Stimulated activated CD4-positive, alpha-beta T cell treated with anti-CD3 and anti-CD28 coated beads, Interleukin-15, amount 100 ng/mL, for 1 hour (primary cell): ENCODE measurements at places on chromosomes 16 and 17.

DNA sequence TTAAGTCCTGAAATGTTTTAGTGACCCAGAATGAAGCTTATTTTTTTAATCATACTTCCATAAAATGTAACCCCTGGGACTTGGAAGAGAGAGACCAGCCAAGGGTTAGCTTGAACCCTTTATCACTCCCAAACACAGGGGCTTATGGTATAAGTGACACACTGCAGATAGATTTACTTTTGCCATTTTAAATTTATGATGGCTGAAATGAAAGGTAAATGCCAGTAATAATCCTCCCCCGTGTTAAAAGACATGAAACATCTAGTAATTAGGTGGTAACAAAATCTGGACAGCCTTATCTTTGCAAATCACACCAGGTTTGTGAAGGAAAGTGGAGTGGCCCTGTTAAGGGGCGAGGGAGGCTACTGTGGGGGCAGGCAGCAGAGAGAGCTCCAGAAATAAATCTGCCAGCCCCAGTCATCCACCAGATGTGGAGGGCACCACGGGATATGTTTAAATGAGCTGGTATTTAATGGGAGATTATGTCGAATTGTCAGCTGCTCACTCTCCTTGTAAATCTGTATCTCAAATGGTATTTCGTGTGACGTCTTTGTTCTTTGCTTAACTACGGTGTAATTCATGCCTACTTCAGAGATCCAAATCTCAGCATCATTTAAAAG is 326.5 kb downstream of the WWOX start:
- DNase-seq = no peak

- no peak for DNase-seq
These were observed 125.5 kb upstream of the CACNG3 start for GRCh38 chr16:24130494-24131085.

- DNase-seq = no peak
These were observed 25.5 kb downstream of the ACSF3 start for GRCh38 chr16:89119166-89119621.

GRCh38 chr16:76576526-76576925 is 299.3 kb downstream of the CNTNAP4 start:
- no peak for DNase-seq
